Stimulated activated CD4-positive, alpha-beta T cell treated with anti-CD3 and anti-CD28 coated beads, TNF-alpha, amount 100 ng/mL, for 48 hours (primary cell): ENCODE measurements at places on chromosomes 7 and 10.

DNA sequence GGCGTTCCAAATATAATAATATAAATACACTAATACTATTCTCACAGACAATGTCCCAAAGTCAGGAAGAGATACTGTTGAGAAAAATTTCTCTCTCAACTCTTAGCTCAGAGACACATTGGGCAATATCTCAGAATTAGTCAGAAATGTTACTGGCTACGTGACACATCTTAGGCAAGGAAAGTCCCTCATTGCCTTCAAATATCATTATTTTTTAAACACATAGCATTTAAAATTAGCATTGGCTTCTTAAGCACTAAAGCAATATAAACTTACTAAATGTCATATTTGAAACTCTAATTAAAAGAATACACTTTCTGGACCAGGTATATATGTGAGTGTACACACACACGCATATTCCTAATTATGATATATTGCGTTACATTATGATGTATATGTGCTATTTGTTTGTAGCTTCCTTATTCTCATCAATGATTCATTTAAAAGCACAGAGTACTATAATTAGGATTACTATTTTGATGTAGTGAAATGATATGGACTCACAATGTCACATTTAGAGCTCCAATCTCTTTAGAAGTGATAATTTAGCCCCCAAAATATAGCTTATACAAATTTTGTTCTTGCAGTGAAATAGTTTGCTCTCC is 255.8 kb downstream of the TWIST1 start:
- DNase-seq, result no peak

GRCh38 chr7:2242541-2243429 is 759 bp downstream of the NUDT1 start:
- DNase-seq, result peak; percentile 23

DNA sequence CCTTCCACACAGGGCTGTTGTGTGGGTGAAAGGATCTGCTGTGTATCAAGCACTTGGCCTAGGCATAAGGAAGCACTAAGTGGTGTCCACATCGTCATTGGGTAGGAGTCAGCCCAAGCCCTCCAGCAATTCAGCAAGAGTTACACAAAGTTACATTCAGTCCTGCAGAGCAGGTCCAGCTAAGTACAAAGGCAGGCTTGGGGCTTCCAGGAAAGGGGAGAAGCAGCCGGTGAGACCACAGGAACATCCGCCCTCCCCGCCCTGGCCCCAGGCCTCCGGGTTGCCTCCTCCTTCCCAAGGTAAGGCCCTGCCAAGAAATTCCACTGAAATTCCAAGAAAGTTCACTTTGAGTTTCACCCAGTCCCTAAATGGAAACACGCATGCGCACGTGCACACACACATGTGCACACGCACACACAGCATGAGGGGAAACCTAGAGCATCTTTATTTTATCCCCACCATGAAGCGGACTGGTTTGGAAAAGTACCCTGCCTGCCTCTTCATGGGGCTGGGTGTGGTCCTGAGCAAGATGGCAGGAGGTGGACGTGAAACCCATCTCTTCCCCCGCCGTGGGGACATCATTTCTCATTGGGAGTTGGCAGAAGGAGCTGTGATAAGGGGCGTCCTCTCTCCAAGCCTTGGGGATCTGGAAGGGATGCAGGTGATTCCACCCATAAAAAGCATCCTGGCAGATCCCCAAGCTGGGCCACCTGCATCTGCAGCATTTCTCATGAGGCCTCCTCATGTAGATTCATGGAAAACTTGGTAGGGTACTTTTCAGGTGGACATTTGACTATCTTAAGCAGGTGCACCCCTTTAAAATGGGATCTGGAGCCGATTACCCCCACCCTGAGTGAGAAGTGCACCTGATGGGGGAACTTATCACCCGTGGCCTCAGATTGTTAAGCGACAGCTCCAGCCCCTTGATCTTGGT is 69.1 kb upstream of the NANOS1 start:
- no peak for DNase-seq

GRCh38 chr7:1954366-1955004 is 278.3 kb downstream of the MAD1L1 start:
- DNase-seq, result no peak

DNA sequence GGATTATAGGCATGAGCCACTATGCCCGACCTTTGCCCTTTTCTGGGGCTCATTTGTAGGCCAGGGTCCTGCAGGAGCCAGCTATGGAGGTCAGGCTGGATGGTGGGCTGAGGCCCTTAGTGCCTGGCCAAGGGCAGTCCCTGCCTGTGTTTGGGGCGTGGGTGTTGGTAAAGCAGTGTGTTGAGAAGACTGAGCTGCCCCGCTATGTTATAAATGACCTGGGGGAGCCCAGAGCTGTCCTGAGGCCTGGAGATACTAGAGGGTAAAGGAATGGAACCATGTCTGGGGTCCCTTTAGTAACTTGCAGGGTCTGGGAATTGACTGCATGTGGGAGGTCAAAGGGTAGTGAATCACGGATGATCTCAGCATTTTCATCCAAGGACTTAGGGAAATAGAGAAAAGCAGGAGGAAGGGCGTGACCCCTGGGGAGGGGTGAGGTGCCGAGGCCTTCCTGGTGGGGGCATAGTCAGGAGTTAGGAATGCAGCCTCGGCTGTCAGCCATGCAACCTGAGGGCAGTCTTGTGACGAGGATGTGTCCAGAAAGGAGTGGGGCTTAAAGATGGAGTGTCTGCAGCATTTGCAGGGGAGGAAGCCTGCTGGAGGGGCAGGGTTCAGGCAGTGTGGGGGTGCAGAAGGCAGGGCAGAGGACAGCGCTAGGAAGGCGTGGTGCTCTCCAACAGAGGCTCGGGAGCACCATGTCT is 31.5 kb downstream of the TMEM248 start:
- no peak for DNase-seq

DNA sequence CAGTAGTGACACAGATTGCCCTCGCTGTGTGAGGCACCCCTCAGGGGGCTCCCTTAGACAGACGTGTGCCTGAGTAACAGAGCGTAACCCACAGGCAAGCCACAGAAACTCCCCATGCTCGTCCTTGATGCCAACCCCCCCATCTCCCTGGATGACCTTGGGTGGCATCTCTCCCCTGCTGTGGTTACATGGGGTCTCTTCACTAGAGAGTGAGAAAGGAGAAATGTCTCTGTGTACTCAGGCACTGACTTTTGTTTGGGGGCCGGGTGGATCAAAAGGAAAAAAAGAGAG is 1.1 kb upstream of the ASB10 start:
- DNase-seq, result no peak

GRCh38 chr10:2883238-2883637 is 184.1 kb upstream of the PFKP start:
- no peak for DNase-seq

DNA sequence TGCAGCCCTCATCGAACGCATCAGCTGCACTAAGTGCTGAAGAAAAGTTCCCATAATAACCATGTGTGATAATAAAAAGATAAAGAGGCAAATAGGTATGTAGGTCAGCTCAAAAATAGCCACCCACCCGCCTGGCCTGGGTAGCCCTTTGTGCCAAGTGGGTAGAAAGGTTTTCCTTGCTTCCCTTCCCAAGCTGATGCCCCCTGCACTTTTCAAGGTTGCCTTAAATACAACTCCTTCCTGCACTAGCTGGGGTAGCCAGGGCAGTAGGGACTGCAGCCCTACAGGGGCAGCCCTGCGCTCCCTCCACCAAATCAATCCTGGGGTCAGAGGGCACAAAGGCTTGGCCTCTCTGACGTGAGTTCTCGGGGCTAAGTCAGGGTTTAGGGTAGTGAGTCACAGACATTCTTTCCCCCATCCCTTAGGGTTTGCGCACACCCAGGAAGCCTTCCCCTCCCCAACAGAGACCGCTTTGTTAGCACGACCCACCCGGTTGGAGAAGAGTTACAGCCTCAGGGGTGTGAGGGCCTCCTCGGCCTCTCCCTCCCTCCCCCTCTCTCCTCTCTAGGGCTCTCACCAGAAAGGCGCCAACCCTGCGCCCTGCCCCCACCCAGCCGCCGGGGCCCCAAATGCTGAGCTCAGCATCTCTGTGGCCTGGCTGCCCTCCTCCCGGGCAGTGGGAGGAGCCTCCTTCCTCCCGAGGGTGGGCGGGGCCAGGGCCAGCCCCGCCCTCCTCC is 13.3 kb upstream of the DDIT4 start:
- peak; percentile 77 for DNase-seq

DNA sequence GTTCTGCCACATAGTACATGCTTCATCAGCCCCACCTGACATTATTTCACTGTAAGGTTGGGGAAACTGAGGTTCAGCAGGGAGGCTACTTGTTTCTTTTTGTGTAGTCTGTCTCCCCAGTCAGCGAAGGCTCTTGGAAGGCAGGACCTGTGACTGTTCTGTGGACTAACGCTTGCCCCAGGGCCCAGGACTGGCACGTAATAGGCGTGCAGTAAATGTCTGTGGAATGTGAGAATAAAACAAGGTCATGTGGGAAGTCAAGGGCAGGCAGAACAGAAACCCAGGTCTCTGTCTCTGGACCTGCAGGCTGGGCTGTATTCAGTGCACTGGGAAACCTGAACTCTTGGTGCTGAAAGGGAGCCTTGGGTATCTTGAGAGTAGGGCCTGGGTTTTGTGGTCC is 168.7 kb downstream of the RPS24 start:
- no peak for DNase-seq

DNA sequence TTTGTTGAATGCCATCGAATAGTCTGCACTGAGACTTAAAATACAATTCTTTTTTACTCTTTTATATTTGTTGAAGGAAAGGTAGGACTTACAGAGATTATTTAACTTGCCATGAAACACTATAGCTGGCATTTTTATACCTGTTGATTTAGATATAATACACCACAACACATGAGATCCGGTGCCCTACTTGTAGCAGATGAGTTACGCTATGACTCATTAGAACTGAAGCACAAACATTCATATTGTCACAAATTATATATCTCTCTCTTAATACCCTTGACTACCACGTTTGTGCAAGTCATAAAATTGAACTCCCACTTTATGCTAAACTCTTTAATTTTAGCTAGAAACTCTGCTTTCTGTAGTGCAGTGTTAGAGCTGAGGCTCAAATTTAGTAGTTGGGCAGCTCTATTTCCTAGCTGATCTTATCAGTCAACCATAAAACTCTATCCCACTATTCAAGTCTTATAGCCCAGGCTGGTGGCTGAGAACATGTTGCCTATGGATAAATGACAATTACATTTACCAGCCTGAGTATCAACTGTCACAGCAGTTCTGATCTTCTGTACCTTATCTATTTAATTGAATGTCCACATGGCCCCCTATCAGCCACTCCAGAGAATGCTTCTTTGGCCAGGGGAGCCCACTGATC is 137.4 kb upstream of the SEMA3D start:
- no peak for DNase-seq

- DNase-seq, result no peak
Observed at GRCh38 chr10:125816548-125816947, 6.5 kb downstream of the UROS start.

GRCh38 chr7:42227021-42227420 is 10.0 kb downstream of the GLI3 start:
- no peak for DNase-seq

- DNase-seq, result no peak
Observed at GRCh38 chr10:121159670-121160069, 308.5 kb downstream of the WDR11 start.

DNA sequence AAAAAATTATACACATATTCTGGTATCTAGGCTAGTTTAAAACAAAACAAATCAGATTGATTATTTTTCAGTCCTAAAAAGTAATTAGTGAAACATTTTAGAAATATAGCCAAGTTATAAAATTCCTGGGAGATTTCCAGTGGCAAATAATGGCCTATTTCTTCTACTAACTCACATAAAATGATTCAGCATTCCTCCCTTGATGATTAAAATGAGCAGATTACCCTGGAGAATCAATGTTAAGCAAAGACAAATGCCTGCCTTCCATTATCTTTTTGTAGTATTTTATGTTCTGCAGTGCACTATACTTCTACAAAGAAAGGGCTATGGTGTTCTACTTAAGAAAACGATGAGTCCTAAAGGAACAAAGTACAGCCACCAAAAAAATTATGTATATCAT is 53.6 kb downstream of the PARD3 start:
- DNase-seq, result no peak

- no peak for DNase-seq
Observed at GRCh38 chr7:149778696-149779501, 5.5 kb upstream of the ZNF467 start.

GRCh38 chr7:102872460-102872859 is 40.3 kb upstream of the LRRC17 start:
- no peak for DNase-seq

DNA sequence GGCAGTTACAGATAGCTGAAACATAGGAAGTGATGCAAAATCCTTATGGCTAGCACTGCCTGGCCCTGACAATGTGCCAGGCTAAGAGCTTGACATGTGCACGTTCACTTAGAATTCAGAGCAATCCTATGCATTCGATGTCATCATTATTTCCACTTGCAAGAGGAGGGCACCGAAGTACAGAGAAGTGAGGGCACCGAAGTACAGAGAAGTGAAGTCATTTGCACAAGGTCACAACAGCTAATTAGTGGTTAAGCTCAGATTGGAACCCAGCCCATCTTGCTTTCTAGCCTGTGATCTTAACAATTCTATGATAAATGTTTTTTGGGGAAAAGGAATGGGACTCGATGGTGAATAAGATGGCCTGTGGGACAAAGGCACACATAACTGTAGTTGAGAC is 73.4 kb downstream of the ARHGAP22 start:
- DNase-seq, result no peak

DNA sequence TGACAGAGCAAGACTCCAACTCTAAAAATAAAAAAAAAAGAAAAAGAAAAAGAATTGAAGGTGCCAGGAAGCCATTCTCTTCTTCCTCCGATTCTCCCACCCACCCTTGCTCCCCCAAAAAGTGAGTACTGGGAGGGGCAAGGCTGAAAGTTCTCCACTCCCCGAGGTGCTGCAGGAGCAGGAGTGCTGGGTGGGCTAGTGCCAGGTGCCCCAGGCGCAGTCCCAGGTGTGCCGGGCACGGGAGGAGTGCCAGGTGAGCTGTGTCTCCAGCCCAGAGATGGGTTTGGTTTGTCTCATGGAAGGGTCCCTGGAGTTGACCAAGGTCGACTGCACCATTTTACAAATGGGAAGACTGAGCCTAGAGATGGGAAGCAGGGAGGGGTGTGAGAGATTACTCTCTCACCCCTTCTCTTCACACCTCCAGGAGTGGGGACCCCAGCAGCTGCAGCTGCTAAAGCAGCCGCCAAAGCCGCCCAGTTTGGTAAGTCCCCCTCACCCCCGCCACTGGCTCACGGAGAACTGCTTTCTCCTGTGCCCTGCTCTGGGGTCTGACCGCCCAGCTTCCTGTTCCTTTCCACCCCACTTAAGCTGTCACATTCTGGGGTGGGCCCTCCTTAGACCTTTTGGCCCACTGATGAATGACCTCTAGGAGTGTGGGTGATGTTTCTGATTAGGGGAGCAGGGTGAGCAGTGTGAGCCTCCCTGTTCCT is 26.2 kb upstream of the LIMK1 start:
- no peak for DNase-seq

DNA sequence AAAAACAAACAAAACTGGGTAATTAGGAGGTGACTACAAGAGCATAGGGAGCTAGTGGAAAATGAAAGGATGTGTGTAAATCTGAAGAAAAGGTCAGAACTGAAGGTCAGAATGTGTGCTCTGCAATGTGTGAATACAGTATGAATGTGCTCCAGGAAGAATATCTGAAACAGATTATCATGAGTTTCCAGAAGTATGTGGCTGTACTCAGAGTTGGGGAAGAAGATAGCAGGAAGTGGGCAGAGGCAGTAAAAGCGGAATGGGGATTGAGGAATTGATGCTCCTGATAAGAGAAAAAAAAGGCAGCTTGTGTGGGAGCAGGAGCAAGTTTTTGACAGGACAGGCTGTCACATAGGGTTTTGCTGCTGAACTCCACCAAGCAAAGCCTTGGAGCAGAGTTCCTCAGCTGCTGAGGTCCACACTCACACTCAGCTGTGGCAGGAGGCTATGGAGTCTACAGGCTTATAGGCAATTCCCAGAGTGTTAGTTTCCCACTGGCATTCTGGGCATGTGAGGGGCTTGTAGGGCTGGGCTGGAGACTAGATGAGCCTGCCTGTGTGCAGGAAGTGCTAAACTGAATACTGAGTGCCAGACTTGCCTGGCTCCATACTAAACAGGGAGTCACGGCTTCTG is 22.9 kb downstream of the H2AZ2 start:
- no peak for DNase-seq
